ENCODE measurements at places on chromosomes 13 and 19.

DNA sequence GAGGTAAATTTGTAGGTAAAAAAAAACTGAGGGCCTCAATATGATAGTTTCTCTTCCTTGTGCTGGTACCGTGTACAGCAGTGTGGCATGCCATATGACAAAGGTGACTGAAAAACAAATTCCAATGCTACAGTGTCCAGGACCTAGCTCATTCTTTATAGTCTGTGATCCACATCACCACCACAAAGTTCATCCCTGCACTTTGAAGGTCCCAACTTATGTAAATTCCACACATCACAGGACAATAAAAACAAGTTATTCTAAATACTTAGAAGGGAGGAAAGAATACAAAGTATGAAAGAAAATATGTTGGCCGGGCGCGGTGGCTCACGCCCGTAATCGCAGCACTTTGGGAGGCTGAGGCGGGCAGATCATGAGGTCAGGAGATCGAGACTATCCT, 314.6 kb upstream of the SGCG start:
- no peak for DNase-seq

GRCh38 chr13:98508685-98509084, 68.2 kb downstream of the STK24 start:
- DNase-seq = no peak

DNA sequence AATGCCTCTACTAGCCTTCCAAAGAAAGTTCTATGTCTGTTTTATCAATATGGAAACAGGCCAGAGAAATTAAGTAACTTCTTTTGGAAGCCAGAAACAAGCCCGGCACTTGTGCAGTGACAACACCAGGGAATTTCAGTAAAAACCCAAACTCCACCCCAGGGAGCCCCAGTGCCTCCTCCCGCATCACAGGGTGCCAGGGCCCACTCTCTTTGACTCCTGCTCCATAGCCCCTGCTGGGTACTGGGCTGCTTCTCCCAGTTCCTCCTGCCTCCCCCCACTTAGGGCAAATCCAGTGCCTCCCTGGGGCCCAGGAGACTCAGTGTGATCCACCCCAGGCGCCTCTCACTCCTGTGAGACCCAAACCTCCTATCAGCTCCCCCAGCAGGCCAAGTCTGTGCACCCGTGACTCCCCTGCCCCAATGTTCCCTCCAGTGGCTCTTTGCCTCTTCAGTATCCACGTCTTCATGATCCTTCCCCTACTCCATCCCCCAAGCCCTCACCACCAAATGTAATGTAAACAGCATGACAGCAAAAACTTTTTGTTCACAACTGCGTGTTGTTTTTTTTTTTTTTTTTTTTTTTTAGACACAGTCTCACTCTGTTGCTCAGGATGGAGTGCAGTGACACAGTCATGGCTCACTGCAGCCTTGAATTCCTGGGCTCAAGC, 2.3 kb upstream of the FFAR3 start:
- DNase-seq = no peak

- DNase-seq = no peak
Observed at GRCh38 chr19:48997972-48998371, 4.3 kb downstream of the RUVBL2 start.

DNA sequence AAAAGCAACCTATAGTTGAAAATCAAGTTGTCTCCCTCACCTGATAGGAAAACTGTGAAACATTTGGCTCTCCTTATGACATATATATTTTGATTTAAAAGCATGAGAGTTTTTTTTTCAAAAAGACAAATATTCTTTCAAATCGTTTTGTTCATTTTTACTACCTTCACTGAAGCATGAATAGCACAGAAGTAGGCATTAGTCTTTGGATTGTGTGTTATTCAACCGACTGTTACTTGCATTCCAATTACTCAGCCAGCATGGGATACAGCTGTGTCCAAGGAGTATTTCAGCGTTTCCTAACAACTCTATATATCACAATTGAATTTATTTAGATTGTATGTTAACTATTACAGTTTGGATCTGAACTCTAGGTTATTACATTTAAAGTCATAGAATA, 135.2 kb downstream of the PCDH9 start:
- no peak for DNase-seq

GRCh38 chr13:67520886-67521285, 290.8 kb upstream of the PCDH9 start:
- no peak for DNase-seq

GRCh38 chr13:44181931-44182330, 191.7 kb upstream of the SERP2 start:
- no peak for DNase-seq

GRCh38 chr13:24692561-24692960, 12.4 kb downstream of the ATP12A start:
- DNase-seq = no peak

- DNase-seq = no peak
Observed at GRCh38 chr19:38679839-38680238, 32.4 kb downstream of the ACTN4 start.

DNA sequence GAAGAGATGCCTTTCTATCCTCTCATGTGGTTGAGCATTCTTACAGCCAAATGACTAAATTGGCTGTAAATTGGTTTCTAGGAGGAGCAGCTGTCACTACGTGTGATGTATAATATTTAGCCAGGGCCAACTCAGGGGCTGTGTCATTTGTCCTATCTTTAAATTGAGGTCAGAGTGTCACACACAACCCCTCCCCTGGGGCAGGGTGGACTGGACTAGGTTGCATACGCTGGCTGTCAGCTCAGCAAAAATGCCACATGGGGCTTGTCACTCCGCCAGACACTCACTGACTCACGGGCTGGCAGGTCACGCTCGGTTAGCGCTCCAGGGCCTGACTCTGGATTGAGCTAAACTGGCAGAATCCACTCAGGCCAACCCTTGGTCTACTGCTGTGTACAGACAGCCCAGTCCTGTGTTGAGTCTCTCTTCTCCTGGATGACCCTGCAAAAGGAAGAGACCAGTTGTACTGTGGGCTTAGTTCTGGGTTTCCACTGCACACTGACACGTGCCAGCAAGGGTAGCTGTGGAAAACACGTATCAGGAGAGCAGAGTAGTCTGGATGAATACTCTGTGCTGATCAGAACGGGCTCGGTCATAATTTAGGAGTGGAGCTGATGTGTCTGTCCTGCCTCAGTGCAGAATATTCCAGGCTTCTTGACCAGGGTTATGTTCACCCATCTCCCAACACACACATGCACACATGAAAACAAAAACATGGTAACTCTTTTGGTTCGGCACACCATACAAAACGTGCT, 29.1 kb downstream of the SHISA2 start:
- peak; percentile 32 for DNase-seq

Measured in 8988T (cell line).